ENCODE measurements at places on chromosomes 12 and 14.

- no peak for DNase-seq
Measured at GRCh38 chr14:49972131-49972671, 79.3 kb downstream of the ARF6 start.

GRCh38 chr12:119621878-119622277 lies 28.3 kb downstream of the TMEM233 start:
- no peak for DNase-seq

DNA sequence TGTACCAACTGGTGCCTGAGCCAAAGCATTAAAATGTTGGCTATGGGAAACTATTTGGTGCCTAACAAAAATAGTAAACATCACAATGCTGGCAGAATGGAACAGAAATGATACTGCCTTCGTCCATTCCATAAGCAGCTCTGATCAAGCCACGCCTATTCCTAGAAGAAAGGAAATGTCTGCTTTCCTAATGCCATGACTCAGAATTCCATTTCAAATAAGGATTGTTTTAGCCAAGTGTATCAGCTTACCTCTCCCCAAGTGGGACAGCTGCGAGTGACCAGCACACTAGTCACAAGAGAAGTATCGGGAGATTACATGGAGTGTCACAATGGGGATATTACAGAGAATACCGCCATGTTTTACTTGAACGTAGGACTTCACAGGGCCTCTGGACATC lies 38.7 kb downstream of the GLT8D2 start:
- no peak for DNase-seq

DNA sequence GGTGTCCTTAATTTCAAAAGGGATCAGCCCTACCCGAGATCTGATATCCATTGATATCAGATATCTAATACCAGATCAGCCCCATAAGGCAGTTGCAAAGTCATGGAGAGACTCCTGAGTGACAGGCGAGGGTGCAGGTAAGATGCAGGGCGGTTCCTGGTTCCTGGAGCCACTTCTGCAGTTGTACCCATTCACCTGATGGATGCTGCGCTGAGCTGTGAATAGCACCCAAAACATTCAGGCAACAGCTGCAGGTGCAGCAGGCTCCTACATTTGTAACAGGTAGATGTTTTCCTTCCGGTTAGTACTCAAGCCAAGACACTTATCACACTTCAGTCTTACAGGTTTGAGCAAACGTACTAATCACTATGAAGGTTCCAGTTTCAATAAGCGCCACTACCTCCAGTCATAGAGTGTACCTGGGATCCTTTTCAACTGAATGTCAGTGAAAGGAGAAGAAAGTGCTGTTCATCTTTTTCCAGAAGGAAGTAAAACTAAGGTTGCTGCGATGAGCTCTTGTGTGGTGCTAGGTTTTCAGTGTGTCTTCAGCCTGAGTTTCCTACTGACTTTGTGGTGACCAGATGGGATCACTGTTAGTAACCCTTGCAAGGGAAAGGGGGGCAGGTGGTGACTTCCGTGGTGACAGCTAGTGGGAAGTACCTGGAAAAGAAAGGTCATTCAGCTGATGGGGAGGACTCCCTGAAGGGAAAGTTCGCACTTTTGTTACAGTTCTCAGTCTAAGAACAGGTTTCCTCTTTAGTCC lies 1.9 kb downstream of the ATP6V0A2 start:
- no peak for DNase-seq

GRCh38 chr12:110921262-110921661 lies 883 bp upstream of the MYL2 start:
- no peak for DNase-seq

DNA sequence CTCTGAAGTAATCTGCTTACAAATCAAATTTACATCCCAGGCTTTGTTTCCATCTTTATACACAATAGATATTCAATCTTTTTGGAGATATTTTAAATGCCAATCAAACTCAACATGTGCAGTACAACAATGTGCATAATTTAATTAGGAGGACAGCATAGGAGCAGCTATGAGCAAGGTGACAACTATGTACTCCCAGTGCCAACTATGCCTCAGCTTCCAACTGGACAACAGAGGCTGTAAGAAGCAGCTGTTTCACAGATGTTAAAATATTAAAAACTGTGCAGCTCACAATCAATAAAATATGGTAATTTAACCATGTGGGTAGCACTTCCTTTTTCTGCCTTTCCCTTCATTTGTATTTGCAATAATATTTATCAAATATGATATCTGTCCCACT lies 99.9 kb downstream of the ST8SIA1 start:
- DNase-seq, result no peak

- no peak for DNase-seq
Measured at GRCh38 chr12:67792185-67792584, 143.6 kb downstream of the DYRK2 start.

GRCh38 chr12:97272471-97272870 lies 190.1 kb upstream of the RMST start:
- DNase-seq, result no peak

GRCh38 chr14:38517426-38517825 lies 261.5 kb upstream of the CLEC14A start:
- no peak for DNase-seq

DNA sequence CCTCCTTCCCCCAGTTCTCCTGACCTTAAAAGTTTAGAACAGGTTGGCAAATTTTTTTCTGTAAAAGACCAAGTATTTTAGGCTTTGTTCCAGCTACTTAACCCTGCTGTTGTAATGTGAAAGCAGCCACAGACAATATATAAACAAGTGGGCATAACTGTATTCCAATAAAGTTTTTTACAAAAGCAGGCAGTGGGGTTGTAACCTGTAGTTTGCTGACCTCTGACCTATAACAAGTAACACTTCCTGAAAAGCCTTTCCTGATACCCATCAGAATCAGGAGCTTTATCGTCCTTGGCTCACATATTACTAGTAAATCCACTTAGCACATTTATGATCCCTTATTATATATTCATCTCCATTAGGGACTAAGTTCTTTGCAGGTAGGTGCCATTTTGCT lies 13.1 kb upstream of the SMARCC2 start:
- DNase-seq, result no peak

GRCh38 chr12:28172434-28173030 lies 17.7 kb upstream of the CCDC91 start:
- no peak for DNase-seq

- no peak for DNase-seq
Measured at GRCh38 chr12:85468356-85469157, 188.5 kb downstream of the ALX1 start.

- peak; percentile 34 for DNase-seq
Measured at GRCh38 chr14:20697273-20698017, 8.9 kb downstream of the ANG start.

DNA sequence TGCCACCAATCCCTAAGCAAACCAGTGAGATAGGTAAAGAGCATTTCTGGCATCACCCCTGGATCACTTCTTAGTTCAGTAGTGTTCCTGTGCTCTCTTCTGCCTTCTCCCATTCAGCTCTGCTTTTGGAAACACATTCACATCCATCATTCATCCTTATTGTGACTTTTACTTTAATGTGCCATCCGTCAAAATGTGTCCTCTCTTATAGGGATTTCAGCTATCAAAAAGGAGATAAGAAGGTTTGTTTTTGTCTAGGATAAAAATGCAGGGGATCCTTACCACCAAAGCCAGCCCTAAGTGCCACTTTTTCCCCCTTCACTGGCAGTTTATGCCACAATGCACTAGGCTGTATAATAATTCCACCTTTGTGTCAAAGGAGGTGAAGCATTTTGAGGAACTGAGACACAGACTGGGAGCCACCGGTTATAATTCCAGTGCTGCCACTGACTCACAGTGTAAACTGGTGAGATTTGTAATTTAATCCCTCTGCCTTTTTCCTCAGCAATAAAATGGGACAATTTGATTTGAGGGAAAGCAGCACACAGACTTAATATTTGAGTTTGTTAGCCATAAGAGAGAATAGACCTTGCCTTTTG lies 158.6 kb downstream of the PAX9 start:
- no peak for DNase-seq

DNA sequence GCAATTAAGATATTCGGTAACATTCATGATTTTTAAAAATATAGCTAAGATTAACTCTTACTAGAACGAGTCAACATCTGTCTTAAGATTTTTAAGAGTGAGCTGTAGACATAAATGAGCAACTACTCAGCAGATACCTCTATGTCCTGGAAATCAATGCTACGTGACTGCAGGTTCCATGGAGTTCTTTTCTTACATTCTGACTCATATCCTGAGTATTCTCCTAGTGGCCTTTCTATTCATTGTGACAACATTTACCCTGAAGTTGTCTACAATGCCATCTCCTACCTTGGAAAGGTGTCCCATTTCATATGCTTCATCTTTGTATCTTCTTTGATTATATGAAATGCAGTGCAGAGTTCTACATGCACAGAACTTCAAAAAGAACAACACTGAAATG lies 59.9 kb downstream of the PKP2 start:
- DNase-seq, result no peak

DNA sequence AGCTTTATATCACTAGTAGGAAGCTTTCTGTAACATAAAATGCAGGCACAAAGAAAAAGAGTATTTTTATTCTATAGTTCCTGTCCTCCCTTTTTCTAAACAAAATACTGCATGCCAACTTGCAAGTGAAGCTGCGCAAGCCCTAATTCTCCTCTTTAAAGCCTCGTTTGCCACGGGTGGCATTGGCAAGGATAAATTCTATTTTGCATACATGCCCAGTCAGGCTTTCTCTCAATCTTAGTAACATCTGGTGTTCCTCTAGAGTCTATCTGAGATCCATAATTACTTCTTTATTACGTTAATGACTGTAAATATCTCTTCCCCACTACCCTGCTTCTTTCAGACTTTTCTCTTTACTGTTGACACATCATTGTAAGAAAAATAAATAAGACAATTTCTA lies 97.1 kb upstream of the DAAM1 start:
- DNase-seq, result no peak

GRCh38 chr12:27966870-27967269 lies 5.7 kb downstream of the PTHLH start:
- DNase-seq, result no peak

- no peak for DNase-seq
Measured at GRCh38 chr14:65132855-65133254, 30.5 kb upstream of the MAX start.

DNA sequence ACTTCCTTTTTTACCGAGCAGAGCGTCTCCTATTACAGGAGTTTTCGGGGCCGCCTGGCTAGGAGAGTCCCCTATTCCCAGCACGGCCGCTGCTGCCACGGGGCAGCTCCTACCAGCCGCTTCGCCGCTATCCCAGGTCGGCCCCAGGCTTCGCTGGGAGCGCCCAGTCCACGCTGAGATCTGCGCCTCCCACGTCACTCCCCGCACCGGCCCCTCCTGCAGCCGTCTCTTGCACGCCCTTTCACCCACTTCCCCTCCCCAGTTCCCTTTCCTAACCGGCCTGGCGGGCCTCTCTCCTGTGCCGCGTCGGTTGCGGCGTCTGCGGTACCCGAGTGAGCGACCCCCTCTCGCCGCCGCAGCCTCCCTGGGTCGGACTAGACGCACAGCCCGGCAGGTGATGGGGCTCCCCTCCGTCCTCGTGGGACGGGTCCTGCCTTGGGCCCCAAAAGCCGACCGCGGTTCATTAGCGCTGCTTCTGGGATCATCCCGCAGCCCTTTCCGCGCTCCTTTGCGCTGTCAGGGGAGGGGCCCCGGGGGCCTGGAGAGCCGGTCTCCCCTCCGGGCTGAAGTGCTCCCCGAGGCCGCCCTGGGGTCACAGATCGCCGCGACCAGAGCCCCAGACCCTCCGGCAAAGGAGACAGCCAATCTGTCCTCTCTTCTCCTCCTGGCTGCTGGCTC lies 1318.4 kb downstream of the TMEM121 start:
- DNase-seq, result no peak

DNA sequence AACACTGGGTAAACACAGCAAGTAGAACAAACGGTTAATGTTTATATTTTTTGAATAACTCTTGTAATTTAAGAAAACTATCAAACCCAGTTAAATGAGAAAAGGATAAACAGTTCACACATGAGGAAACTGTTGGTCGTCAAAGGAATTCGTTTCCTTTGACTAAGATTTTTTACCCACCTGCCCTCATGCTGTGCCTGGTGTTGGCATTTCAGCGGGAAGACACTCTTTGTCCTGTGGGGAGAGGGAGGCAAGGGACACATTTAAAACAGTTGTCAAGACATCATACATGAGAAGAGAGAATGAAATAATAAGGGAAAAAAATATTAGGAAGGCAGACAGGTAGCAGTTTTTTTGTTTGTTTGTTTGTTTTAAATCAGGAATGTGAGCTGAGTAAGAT lies 70.5 kb downstream of the BHLHE41 start:
- no peak for DNase-seq

DNA sequence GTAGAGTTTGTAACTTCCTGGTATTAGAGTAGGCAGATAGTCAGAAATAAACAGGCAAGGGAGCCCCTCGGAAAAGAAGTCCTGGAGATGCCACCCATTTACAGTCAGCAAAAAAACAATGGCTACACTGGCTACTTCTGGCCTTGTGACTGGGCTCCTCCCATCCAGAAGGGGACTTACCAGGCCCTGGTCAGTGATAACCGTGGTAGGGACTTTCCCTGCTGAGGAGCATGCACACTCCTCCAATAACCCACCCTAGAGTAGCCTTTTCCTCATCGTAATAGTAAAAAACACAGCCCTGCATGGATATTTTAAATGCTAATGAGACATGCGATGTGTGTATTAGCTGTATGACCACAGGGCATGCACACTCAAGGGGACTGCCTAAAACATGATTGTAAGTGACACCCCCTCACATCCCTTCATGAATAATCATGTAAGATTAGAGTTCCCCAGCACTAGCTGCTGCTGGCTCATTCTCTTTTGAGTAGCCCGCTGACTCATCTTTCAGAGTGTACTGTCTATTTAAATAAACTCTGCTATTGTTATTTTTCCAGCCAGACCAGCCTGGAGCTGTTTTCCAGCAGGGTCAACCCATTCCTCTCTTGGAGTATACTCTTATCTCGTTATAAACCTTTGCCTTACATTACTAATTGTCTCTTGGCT lies 413.8 kb upstream of the TMTC1 start:
- DNase-seq, result no peak

GRCh38 chr14:33676135-33676566 lies 274.7 kb downstream of the EGLN3 start:
- DNase-seq, result no peak

DNA sequence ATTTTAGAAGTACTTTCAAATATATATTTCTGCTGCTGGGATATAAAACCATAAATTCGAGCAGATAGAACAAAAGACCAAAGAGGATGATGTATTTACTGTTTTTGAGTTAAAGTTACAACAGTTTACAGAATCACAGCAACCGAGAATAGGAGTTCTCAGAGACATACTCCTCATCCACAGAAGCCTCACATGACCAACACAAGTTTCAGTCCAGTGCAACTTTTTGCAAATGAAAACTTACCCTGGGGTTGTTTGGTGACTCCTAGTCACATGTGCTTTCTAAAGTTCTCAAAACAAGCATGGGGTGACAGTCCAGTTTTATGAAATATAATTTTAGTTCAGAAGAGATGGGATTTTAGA lies 117.1 kb downstream of the PRKCH start:
- no peak for DNase-seq

DNA sequence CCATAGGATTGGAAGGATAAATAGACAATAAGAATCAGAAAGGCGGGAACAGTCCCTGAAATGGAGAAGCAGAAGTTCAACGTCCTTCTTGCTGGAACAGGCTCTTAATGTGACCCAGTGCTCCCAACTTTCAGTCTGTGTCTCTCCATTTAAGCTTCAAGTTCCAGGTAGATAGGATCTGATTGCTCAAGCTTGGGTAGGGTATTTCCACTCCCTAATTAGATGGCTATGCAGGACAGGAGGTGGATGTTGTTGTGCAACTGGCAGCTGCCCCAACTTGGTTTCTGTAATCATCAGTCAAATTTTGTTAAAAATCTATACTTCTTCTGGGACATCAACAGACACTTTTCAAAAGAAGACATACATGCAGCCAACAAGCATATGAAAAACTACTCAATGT lies 266.2 kb downstream of the C12orf75 start:
- DNase-seq, result no peak

Data from tibial nerve (tissue), 4 donors.